ENCODE measurements at places on chromosomes 5 and 9.

GRCh38 chr9:20307621-20308020 is 314.7 kb downstream of the MLLT3 start:
- DNase-seq, result no peak

- DNase-seq, result no peak
These were observed 902.4 kb downstream of the NR2F1-AS1 start for GRCh38 chr5:92678640-92679039.

GRCh38 chr5:100595152-100595811 is 60.1 kb downstream of the FAM174A start:
- DNase-seq, result no peak

- no peak for DNase-seq
These were observed 82.9 kb upstream of the ALDH1B1 start for GRCh38 chr9:38309324-38310195.

DNA sequence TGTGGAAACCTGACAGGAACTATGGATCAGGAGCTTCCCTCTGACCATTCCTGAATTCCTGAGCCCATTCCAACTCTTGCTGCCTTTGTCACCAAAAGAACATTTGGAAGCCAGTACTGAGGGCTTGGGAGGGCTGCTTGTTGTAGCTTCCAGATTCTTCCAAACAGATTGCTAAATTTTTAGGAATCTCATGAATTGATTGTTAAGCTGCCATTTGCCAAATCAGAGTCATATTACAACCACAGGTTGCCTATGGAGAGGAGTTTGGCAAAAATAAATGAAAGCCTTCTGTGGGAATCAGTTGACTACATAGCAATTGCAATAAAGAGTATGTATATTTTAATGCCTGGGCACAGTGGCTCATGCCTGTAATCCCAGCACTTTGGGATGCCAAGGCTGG is 39.2 kb upstream of the SLC28A3 start:
- DNase-seq, result no peak

- DNase-seq, result no peak
These were observed 269.1 kb upstream of the CD180 start for GRCh38 chr5:67465537-67466207.

DNA sequence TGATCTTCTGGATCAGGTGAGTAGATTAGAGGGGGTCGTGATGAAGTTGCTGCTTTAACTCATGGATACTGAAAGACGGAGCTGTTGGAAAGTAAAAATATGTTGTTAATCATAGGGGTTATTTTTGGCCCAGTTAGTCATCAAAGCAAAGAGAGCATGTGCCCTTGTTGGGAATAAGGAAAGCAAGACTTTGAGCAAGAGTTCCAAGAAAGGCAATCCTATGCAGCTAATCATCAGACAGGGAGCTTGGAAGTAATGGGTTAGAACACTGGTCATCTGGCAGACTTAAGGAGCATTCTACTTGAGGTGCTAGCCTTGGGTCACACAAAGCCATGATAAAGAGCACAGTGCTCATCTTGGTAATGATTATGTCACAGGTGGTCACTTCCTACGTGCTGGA is 18.3 kb downstream of the ASPN start:
- DNase-seq, result no peak

GRCh38 chr5:31393126-31393525 is 138.8 kb downstream of the DROSHA start:
- DNase-seq, result no peak

- DNase-seq, result no peak
These were observed 129.7 kb downstream of the CEMIP2 start for GRCh38 chr9:71638627-71639026.

DNA sequence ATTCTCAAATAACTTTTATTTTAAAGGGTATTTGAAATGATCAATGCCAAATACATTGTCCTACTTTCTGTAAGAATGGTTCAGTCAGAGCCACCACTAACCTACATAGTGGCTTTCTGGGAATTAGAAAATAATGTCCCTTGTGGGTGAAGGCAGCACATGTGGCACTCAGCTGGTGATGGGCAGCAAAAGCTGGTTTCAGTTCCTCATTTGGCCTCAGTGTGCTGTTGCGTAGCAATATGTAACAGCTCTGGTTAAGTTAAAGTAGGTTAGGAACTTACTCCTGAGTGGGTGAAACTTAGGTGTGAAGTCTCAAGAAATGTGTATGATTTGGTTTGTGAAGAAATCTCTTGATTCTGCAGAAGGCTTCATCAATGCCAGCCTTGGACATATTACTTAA is 99.6 kb upstream of the SPEF2 start:
- no peak for DNase-seq

DNA sequence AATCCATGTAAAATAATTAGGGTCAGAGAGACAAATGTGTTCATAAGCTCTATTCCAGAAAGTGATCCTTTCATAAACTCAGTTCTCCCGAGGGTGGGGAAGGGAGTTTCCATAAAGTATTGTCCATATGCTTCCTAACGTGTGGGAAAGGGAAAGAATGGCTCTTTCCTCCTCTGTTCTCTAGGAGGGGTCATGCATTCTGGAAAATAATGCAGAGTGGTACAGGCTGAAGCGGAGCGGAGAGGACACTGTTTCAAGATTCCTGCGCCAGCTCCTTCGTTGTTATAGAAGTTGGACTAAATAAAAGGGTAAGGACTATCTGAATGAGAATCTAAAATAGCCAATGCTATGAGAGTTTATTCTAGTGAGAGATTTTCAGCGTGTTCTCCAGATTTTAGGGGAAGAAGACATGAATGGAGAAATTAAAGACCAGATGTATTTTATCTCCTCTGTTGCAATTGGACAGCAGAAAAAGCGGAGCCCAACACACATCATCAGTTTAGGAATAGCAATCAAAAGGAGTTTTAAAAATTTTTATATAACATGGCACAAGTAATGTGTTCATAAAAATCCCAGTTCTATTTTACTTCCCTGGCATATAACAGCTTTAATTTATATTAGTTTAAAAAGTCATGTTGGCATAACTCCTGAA is 166.9 kb upstream of the MPDZ start:
- no peak for DNase-seq

Data from stimulated activated naive CD8-positive, alpha-beta T cell treated with anti-CD3 and anti-CD28 coated beads, Interleukin-15, Interleukin-2, amounts not matched to agents 100 U/mL and 50 U/mL, for 24 hours (primary cell).